ENCODE measurements at places on chromosomes 6 and 20.

DNA sequence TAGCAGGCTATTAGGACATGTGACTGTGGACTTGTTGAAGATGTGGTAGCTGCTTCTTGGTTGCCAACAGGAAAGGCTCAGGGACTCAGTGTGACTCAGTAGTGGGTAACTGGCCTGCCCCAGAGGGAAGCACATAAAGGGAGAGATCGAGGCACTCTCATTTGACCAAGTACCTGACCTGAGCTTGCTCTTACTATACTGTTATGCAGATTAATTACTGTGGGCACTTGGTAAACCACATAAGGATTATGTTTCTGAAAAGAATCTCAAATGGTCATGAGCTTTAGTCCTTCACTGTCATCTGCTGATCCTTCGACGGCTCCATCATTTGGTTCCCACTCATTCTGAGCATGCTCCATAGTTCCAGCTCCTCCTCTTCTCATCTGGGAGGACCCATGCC, 48.2 kb upstream of the RPL7L1 start:
- no peak for DNase-seq

DNA sequence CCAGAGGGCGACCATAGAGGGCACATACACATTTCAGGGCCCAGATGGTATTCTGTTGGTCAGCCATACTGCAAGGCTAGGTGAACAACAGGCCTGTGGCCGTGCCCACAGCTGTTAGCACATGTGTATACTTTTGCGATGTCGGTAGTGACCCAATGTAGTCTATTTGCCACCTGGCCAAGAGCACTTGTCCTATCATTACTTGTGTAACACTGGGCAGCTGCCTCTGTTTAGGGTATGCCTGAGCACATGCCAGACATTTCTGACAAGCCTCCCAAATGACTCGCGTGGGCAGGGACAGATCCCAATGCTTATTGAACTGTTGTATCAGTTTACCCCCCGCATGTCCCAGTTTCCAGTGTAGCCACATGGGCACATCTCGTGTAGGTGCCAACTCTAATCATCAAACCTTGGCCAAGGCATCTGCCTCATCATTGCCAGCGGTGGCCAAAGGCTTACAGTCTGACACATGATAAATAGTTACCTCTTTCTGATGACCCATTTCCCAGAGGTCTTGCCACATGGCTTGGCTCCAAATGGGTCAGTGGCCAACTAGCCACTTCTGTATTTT, 74.4 kb upstream of the FBXL4 start:
- no peak for DNase-seq

- no peak for DNase-seq
Observed at GRCh38 chr6:35164868-35165267, 23.7 kb upstream of the TCP11 start.

DNA sequence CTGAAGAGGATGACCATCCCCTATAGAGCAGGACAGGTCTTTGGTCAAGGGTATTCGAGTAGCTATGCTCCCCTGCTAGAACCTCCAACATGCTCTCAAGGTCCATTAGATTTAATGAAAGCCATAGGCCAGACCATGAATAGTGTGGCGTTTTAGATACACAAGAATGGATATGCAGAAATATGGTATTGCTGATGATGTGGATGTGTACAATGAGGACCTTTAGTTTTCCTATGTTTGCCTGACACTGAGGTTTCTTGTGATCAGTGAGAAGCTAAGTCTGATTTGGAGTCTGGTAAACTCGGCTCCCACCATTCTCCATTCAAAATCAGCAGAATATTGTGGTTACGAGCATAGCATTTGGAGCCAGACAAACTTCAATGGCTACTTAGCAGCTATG, 125.6 kb downstream of the TSHZ2 start:
- no peak for DNase-seq

- DNase-seq, result no peak
Observed at GRCh38 chr6:29887330-29887818, 55.0 kb upstream of the HLA-A start.

Measured in NK-92 treated with Interleukin-12 subunit alpha and Interleukin-12 subunit beta, amount 100 ng/mL, for 24 hours (cell line).